ENCODE measurements at places on chromosomes 3 and 15.
A peak's percentile ranks its signal among the peaks of the same experiment; 100 is the strongest.

- no peak for DNase-seq
These were observed 231.0 kb upstream of the ATP11B start for GRCh38 chr3:182562274-182562673.

DNA sequence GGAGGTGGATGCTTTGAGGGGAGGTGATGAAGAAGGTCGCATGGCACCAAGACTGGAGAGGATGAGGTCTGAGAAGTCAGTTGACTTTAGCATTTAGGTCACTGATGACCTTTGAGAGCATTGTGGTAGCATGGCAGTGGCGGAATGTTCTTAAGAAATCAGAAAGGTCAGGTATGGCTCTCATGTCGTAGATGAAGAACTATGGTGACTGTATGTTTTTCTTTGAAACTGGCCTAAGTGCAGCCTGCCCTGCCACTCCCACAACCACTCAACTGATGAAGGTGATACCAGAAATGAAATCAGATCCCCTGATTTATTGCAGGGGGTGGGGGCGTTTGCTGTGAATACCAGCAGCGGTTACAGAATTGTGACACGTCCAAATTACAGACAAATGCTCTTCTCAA, 102.6 kb downstream of the ITPR1 start:
- peak; percentile 36 for DNase-seq

GRCh38 chr15:60087561-60087960, 83.5 kb downstream of the FOXB1 start:
- no peak for DNase-seq

GRCh38 chr15:90686435-90687218, 30.5 kb upstream of the BLM start:
- DNase-seq, result peak; percentile 15

GRCh38 chr15:41115161-41115651, 874 bp downstream of the INO80 start:
- DNase-seq, result no peak

DNA sequence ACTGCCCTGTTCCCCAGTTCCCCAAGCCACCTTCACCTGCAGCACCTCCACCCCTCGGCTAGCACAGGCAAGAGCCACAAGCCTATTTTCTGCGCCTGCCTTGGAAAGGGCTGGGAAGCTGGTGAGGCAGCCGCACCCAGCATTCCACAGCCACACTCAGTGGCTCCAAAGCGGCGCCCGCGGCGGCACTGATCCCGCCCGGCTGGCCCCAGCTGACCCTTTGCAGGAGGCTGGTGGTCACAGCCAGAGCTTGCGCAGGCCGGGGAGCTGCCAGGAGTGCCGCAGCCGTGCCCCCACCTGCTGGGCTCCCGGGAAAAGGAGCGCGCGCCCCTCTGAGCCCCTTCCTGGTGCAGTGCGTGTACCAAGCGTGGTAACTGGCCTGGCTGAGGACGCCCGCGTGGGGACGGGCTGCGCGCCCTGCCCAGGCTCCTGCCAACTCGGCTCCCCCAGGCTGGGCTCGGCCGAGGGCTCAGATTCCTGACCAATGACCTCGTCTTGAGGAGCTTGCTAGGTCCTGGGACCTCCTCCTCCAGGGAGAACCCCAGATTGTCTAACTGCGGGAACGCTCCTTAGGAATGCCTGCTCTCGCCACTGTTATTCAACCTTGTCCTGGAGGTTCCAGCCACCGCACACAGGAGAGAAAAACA, 13.3 kb downstream of the GRAMD2A start:
- no peak for DNase-seq

- DNase-seq, result no peak
These were observed 73.3 kb downstream of the USP13 start for GRCh38 chr3:179726075-179726699.

DNA sequence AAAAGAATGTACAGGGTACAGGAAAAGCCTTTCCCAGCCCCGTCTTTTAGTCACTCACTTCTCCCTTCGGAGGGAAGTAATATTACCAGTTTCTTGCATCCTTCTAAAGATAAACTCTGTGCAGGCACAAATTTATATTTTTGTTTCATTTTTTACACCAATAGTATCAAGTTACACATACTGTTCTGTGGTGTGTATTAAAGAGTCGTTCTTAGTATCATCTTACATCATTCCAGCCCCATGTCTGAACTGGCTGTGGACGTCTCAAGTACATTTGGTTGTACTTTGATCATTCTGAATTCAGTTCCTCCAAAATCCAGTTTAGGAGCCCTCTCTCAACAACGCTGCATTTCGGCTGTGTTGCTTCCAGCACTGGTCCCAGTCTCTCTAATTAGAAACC, 68.7 kb downstream of the LMLN start:
- no peak for DNase-seq

DNA sequence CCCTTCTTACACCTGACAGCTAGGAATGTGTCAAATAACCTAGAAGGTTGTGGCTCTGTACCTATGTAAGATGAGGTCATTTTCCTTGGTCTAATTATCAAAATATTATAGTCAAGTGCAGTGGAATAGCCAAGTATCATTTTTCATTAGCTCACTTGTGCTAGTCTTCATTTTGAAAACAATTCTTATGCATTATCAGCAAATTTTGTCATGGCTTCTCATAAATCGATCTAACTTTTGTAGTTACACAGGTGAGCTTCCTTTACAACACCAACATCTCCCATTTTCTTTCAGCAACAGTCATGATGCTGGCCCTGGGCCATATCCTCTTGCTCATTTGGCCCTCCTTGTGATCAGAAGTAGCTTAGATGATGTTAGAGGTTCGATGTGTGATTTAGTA, 10.3 kb downstream of the TXNRD3 start:
- DNase-seq, result no peak

GRCh38 chr3:56966509-56966908, 94.0 kb upstream of the SPATA12 start:
- no peak for DNase-seq

DNA sequence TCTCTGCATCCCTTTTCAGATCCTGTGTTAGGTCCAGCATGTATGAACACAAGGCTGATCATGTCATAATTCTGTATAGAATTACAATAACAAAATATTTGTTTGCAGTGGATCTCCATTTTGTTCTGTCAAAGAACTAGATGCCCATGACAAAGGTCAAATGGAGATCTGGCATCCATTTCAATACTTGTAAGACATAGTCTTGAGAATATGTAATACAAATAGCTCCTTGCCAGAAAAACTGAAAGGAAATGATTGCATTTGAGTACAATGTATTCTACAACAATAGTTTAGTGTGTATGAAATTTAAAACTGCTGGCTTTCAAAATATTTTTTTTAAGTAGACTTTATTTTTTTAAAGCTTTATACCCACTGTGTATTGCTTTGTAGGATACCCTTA, 101.1 kb downstream of the CMSS1 start:
- DNase-seq, result no peak

- no peak for DNase-seq
These were observed 3.1 kb upstream of the SQOR start for GRCh38 chr15:45631776-45632175.

- no peak for DNase-seq
These were observed 98.5 kb upstream of the ADAMTSL3 start for GRCh38 chr15:83555383-83555782.

DNA sequence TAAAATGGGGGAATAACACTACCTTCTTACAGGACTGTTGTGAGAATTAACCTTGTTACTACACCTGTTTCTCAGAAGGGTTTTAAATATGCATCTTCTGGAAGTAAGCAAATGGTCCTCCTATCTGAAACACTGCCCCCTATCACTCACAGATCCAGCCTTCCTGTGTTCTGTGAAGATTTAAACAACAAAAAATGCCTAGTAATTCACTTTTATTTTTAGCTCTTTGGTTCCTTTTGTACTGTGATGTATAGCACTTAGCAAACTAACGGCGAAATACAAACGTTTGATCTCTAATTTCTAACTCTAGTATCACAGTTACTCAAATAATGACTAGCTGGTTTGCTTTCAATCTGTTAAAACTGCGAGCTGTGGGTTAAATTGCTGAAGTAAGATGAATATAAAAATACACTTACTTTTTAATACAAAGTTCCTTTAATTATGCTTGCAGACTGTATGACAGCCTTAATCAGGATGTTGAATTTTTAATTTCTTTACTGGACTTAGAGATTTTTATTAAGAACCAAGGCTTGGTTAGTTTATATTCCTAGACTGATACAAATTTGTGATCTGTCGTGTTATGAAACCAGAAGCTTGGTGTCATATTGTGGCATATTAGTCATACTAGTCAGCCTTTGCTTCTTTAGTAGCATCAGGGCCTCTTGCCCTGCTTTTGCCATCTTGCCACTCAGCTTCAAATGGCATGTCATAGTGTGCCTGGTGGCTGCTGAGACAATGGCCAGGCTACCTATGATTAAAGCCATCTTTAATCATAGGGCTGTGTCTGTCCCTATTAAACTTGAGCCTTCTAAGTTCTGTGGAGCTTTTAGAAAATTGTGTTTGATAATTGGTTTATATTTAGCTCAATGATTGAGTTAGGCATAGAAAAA, 9.2 kb downstream of the EIF3J start:
- DNase-seq, result no peak

GRCh38 chr3:186339180-186339918, 22.7 kb downstream of the DGKG start:
- DNase-seq, result no peak

DNA sequence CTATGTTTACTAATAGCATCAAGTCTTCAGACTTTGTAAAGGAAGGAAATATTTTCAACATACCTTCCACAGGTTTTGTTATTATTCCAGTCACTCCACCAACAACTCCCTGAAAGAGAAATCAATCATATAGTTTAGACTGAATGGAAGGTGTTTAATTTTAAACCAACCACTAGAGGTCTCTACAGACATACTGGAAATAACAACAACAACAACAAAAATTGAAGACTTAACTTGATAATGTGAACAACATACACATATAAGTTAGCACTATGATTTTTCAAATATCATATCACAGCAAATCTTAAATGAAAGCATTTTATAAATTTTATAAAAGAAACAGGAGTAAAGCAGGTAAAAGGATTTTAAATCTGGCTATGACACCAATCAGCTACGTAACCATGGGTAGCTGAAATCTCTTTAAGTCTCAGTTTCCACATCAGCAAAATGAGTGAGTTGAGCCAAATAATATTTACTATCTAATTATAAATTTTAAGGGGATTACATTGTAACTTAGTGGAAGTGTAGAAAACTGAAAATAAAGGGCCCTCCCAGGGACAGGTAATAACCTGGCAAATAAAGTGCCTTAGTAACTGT, 188.2 kb downstream of the VPS13C start:
- DNase-seq, result no peak

DNA sequence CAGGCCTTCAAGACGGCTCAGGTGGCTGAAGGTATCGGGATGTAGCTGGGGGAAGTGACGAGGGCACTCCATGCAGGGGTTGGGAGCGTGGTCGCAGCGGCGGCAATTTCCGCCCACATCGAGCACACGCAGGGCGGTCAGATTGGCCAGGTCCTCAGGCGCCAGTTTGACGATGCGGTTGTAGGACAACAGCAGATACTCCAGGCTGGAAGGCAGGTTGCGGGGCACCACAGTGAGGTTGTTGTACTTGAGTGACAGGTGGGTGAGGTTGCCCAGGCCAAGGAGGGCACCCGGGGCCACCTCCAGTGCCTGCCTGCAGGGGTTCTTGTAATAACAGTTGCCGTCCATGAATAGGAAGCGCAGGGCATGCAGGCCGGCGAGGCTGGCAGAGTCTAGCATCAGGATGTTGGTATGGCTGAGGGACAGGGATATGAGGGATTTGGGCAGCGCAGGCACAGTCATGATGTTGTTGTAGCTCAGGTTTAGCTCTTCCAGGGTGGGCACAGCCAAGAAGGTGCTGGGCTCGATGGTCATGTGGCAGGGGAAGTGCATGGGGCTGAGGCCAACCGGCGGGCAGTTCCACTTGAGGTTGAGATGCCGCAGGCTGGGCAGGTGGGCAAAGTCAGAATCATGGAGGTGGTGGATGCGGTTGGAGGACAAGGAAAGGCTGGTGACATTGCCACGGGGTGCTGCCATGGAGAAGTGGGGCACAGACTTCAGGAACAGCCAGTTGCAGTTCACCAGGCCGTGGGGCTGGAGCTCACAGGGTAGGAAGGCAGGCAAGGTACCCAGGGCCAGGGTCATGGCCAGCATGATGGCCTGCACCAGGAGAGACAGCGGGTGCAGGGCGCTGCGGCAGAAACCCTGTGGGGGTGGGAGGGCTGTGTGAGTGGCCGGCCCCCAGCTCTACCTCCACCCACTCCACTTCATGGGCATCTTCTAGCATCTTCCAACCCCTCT, 1.7 kb downstream of the TLR9 start:
- no peak for DNase-seq

- DNase-seq, result no peak
These were observed 1438.2 kb downstream of the ZPLD1 start for GRCh38 chr3:103873021-103873420.

- DNase-seq, result no peak
These were observed 30.1 kb upstream of the TBC1D5 start for GRCh38 chr3:17772556-17772955.

DNA sequence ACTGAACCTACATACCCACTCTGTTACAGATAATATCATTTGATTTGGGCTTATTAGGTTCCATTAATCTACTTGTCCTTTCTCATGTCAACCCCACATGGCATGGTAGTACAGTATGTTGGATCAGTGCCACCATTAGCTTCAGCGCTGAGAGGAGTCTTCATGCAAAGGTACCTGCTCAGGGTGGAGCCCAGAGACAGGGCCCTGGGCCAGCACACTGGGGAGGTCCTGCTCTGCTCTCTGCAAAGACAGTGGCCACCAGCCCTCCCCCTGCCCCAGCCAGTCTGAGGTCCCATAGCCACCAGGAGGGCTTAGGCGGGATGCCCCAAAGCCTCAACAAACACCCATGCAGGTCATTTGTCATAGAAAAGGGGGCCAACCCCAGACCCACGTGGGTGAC, 71.0 kb downstream of the ATP10A start:
- no peak for DNase-seq

- no peak for DNase-seq
These were observed 156.3 kb upstream of the TMC3 start for GRCh38 chr15:81530271-81530691.

- DNase-seq, result no peak
These were observed 49.2 kb downstream of the CTXND1 start for GRCh38 chr15:80202641-80203360.

DNA sequence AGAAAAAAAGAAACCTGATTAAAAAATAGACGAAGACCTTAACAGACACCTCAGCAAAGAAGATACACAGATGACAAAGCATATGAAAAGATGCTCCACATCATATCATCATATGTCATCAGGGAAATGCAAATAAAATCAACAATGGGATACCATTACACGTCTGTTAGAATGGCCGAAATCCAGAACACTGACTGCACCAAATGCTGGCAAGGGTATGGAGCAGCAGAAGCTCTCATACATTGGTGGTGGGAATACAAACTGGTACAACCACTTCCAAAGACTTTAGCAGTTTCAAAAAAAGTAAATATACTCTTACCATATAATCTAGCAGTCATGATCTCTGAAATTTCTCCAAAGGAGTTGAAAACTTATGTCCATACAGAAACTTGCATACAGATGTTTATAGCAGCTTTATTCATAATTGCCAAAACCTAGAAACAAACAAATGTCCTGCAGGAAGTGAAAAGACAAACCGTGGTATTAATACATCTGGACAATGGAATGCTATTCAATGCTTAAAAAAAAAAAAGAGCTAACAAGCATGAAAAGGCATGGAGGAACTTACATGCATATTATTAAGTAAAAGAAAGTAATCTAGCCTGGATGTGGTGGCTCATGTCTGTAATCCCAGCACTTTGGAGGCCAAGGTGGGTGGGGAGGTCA, 107.4 kb downstream of the HES1 start:
- no peak for DNase-seq

- no peak for DNase-seq
These were observed 41.0 kb downstream of the MEGF11 start for GRCh38 chr15:66212563-66212921.

- DNase-seq, result no peak
These were observed 19.7 kb upstream of the LMOD3 start for GRCh38 chr3:69142090-69142489.

GRCh38 chr15:48186271-48186670, 5.2 kb upstream of the CTXN2 start:
- no peak for DNase-seq

Data from stimulated activated naive B cell treated with anti-CD40 and anti-IgM and Interleukin-4, amounts not matched to agents 10 μg/mL and 1 μg/mL and 100 μg/mL, for 72 hours (primary cell).